A549 treated with ZK216348 at 1 μM for 4 hours (cell line): ENCODE measurements at places on chromosomes 16 and 17. TPM values are rescaled to one million over a fixed set of nuclear protein-coding genes. Genes with fewer than 3 reads are reported as not detected.

USP10 gene
- total RNA-seq: 71.2 to 80.7 TPM (median 76.7 TPM) in 5 replicates

KRTAP1-1 gene
- not detected in 5 replicates for total RNA-seq

ANKRD40CL gene
- total RNA-seq: not detected in 5 replicates

TMEM132E gene
- total RNA-seq: not detected in 5 replicates

PCTP gene
- 16.4 to 21.7 TPM (median 19.7 TPM) in 5 replicates for total RNA-seq

TNP2 gene
- not detected in 5 replicates for total RNA-seq

ATP2C2 gene
- 0.09 to 0.51 TPM (median 0.19 TPM) in 4 of 5 replicates, not detected in the other for total RNA-seq

ASPSCR1 gene
- 16.0 to 28.1 TPM (median 27.1 TPM) in 5 replicates for total RNA-seq

KIF18B gene
- total RNA-seq: 22.4 to 41.1 TPM (median 39.9 TPM) in 5 replicates

HASPIN gene
- 12.3 to 14.9 TPM (median 13.3 TPM) in 5 replicates for total RNA-seq

HIRIP3 gene
- total RNA-seq: 9.6 to 19.0 TPM (median 14.5 TPM) in 5 replicates

PVALEF gene
- not detected in 5 replicates for total RNA-seq

ESRP2 gene
- 0.06 to 0.40 TPM (median 0.15 TPM) in 5 replicates for total RNA-seq

PLA2G10 gene
- total RNA-seq: 0.38 to 0.41 TPM (median 0.39 TPM) in 3 of 5 replicates, not detected in the others

TEKT1 gene
- 0.12 to 0.21 TPM in 2 of 5 replicates, not detected in the others for total RNA-seq

NOG gene
- total RNA-seq: 0.70 to 1.3 TPM (median 1.00 TPM) in 5 replicates

VAT1L gene
- total RNA-seq: not detected in 5 replicates

KRTAP4-1 gene
- total RNA-seq: 0.32 TPM in 1 of 5 replicates, not detected in the others

HOXB7 gene
- 32.7 to 53.1 TPM (median 37.7 TPM) in 5 replicates for total RNA-seq

DOC2B gene
- total RNA-seq: 1.2 to 2.4 TPM (median 1.7 TPM) in 5 replicates

EVPLL gene
- not detected in 5 replicates for total RNA-seq

ARHGDIG gene
- 1.2 to 3.4 TPM (median 2.8 TPM) in 5 replicates for total RNA-seq

OR1E2 gene
- total RNA-seq: not detected in 5 replicates

KANSL1 gene
- total RNA-seq: 21.7 to 27.0 TPM (median 23.6 TPM) in 5 replicates

CAVIN1 gene
- total RNA-seq: 367 to 513 TPM (median 475 TPM) in 5 replicates

SULT1A4 gene
- 24.2 to 43.1 TPM (median 28.8 TPM) in 5 replicates for total RNA-seq

SHISA6 gene
- not detected in 5 replicates for total RNA-seq

NAGS gene
- total RNA-seq: 0.76 to 2.5 TPM (median 1.1 TPM) in 5 replicates

HOXB6 gene
- 3.3 to 7.9 TPM (median 6.5 TPM) in 5 replicates for total RNA-seq

PARN gene
- 33.6 to 45.6 TPM (median 40.6 TPM) in 5 replicates for total RNA-seq

STX1B gene
- 1.6 to 2.9 TPM (median 1.8 TPM) in 5 replicates for total RNA-seq

EFCAB3 gene
- total RNA-seq: not detected in 5 replicates

OR1A2 gene
- not detected in 5 replicates for total RNA-seq

MEIOC gene
- total RNA-seq: 1.2 to 3.1 TPM (median 3.0 TPM) in 5 replicates

SYNGR3 gene
- total RNA-seq: 4.4 to 8.7 TPM (median 8.3 TPM) in 5 replicates

MT1B gene
- not detected in 5 replicates for total RNA-seq

KRTAP2-1 gene
- total RNA-seq: not detected in 5 replicates

CMTM4 gene
- total RNA-seq: 18.3 to 39.6 TPM (median 32.5 TPM) in 5 replicates

KRT31 gene
- total RNA-seq: not detected in 5 replicates

FAM20A gene
- not detected in 5 replicates for total RNA-seq

NPIPA7 gene
- total RNA-seq: 6.1 to 13.5 TPM (median 12.3 TPM) in 5 replicates

SEPTIN12 gene
- not detected in 5 replicates for total RNA-seq

ABCA9 gene
- not detected in 5 replicates for total RNA-seq

KRTAP3-1 gene
- total RNA-seq: not detected in 5 replicates

CCL8 gene
- total RNA-seq: not detected in 5 replicates

PABPN1L gene
- not detected in 5 replicates for total RNA-seq

RCVRN gene
- not detected in 5 replicates for total RNA-seq

NF1 gene
- total RNA-seq: 14.0 to 22.1 TPM (median 19.5 TPM) in 5 replicates
